Smooth muscle cell of the brain vasculature (primary cell): ENCODE measurements at places on chromosomes 6 and 20.

- DNase-seq, result no peak
Observed at GRCh38 chr6:12716298-12716916, at the start of gene PHACTR1. Gene PHACTR1 (plus strand): TSS chr6:12716767.

DNA sequence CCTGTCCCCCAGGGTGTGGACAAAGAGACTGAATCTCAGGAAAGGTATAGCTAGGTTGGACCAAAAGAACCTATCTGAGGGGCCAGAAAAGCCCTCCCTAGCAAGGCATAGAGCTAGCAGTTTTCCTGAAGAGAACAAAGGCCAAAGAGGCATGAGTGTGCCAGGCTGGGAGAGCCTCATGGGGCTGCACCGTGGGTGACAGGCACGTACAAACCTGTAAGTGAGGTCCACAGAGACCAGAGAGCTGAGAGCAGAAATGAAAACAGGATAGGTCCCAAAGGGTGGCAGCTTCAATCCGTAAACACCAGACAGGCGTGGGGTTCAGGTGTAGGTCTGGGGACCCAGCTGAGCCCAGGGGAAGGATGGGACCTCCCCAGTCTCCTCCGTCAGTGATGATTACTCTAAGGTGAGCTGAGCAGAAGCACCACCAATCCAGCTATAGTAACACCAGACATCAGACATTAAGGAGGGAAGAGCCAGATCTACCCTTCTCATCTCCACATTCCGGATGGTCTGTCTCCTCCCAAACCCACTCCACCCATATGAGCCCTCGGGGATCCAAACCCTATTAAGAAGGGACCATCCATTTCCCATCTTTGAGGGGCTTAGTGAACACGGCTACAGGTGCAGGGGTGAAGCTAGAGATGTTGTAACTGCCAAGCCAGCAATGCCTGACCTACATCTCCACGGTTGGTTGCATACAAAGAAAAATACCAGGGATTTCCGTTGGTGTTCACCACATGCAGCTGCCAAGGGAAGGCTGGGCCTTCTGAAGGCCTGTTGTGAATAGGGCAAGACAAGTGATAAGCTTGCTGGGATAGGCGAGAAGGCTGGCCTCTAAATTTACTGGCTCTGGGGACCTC is 38.3 kb downstream of the BCL2L1 start:
- no peak for DNase-seq

DNA sequence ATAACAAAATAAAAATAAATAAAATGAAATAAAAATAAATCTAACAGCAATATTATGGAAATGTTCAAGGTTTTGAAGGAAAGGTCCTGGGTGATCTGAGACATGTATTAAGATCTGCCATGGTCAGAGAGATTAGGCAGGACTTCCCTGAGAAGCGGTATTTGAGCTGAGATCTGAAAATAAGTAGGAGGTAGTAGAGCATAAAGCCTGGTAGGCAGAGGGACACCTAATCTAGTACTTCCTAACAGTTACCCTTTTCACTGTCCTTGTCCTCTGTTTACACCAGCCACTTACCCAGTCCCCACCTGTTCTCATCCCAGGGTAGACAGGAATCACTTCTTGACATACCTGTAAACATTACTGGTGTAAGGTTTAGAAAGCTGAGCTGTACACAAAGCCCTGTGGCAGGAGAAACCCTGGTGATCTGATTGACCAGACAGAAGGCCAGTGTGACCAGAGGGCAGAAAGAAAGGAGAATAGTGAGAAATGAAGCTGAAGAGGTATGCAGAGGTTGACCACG is 8.3 kb upstream of the ZNF318 start:
- no peak for DNase-seq

DNA sequence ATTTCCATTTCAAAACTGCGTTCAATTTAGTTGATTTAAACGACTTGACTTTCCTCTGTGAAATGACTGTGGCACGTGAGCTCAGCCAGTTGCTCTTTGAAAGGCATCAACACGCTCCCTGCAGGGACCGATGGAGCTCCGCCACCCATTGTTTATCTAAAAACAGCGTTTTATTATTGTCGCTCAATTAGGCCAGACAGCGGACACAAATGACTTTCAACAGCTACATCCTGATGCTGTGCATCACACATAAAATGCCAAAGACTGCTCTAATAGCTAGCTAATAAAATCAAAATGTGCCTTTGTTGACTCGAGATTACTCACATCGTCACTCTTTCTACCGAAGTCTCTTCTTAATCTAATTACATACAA is 332.5 kb downstream of the CD83 start:
- no peak for DNase-seq

DNA sequence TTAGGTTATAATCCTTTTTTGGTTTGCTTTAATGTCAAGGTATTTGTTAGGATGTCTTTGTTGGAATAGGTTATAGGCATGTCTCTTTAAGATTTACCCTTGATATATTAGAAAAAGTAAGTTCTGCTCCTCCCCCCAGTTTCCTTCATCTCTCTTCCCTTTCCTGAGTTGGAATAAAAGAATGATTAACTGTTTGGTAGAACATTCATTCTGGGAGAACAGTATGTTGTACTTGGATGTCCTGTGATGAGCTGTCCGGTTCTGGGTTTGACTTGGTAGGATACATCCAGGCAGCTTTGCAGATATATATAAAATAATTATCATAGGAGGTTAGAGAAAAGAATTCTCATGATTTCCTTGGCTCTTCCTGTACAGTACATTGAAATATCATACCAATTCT is 199.6 kb upstream of the RREB1 start:
- DNase-seq, result no peak

GRCh38 chr6:124753562-124754105 is 208.6 kb upstream of the RNF217 start:
- no peak for DNase-seq

DNA sequence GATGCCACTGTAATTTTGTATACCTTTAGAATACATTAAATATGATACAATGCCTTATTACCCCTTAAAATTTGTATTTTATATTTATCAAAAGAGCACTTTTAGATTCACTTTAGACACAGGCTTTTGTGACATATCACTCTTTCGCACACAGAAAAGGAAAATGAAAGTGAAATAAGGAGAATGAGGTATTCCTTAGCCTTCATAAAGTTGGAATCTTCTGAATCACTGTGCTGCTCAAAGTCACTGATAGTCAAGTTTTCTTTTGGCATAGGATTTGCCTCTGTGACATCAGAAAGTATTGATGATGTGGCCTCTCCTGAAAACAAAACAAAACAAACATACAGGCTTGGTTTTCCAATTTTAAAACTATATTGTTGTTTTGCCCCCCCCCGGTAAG is 1097.1 kb downstream of the KIF16B start:
- no peak for DNase-seq

DNA sequence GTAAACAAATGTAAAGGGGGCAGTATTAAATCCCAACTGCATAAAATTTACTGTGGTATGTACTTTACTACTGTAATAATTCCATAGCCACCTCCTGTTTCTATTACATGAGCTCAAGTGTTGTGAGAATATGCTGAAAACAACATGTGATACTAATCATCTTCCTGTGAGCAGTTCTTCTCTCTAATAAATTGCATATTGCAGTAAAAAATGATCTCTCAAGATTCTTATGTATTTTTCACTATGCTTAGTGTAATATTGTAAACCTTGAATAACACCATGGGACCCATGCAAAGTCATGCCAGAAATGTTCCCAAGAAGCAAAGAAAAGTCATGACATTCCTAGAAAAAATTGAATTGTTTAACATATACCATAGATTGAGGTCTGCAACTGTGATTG is 133.0 kb upstream of the ATXN1 start:
- no peak for DNase-seq

DNA sequence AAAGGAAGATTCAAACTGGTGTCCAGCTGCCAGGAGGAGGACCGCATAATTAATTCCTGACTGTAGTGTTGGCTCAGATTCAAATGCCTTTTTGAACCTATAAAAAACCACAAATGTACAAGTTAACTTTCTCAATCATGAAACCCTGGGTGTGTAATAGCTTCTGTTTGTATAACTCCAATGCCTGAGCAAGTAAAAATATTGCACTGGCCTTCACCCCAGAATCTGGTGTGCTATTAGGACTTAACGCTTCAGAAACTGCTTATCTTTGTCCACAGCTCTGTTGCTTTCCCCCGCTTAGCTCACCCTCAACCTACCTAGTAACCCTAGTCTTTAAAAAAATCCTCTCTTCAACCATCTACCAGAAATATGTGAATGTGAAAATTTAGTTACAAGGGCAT is 119.1 kb upstream of the MAP7 start:
- DNase-seq, result peak; percentile 50

DNA sequence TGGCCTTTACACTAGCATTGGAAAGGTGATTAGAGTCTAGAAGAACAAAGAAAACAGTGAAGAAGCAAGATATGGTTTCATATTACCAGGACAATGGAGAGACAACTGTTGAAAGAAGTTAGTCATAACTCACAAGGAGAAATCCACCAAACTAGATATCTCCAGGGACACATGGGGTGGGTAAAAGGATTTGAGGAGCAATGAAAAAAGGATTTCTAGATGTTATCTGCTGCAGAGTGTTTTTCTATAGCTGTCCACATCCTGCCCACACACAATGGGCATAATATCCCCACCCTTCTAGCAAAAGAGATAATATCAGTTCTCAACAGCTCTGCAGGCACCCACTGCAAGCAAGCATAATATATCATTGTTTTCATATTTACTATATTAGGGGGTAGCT is 303.1 kb downstream of the HAO1 start:
- peak; percentile 7 for DNase-seq

DNA sequence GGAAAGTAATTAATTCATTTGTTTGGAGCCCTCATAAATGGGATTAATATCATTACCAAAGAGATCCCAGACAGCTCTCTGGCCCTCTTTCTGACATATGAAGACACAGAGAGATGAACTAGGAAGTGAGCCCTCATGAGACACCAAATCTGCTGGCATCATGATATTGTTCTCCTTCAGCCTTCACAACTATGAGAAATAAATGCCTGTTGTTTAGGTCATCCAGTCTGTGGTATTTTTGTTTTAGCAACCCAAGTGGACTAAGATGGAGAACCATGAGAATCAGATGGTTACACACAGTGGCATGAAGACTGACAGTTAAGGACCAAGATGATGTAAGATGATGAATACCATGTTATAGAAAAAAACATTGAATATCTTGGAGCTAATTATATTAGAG is 16.9 kb upstream of the HBS1L start:
- no peak for DNase-seq

DNA sequence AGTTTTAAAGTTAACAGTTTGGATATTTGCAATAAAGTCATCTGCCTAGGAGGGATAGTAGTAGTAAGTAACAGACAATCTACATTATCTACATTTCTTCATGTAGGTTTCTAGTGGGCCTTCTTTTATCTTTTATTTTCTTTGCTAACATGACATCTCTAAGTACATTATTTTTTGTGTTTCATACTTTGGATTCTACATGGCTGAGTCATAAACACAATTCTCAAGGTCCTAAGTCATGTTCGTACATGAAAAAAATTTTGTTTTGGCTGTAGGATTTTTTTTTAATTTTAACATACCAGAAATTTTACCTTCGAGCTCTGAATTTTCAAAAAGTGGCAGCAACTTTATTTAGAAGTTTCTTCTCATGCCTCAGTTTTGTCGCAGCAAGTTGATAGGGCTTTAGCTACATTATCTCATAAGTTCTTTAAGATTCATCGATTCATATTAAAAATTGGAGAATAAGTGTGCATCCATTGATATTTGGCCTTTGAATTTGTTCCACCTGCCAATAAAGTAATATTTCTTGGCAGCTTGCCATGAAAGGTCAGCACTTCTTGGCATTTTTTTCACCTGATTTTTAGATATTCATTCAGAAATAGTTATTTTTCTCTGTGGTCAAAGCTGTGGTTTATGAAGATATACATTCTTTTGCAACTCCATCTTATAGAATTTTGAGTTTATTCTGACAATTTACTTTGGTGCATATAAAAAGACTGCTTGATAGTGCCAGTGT is 146.2 kb downstream of the GRIK2 start:
- no peak for DNase-seq

GRCh38 chr20:47501116-47501481 is 588 bp upstream of the NCOA3 start:
- no peak for DNase-seq

GRCh38 chr6:115221198-115221597 is 839.5 kb downstream of the FRK start:
- DNase-seq, result no peak

GRCh38 chr6:113363866-113364265 is 493.3 kb upstream of the MARCKS start:
- DNase-seq, result no peak

- DNase-seq, result no peak
Observed at GRCh38 chr20:38870733-38871559, 55.3 kb upstream of the FAM83D start.

GRCh38 chr6:111952821-111953540 is 79.7 kb upstream of the FYN start:
- DNase-seq, result no peak

DNA sequence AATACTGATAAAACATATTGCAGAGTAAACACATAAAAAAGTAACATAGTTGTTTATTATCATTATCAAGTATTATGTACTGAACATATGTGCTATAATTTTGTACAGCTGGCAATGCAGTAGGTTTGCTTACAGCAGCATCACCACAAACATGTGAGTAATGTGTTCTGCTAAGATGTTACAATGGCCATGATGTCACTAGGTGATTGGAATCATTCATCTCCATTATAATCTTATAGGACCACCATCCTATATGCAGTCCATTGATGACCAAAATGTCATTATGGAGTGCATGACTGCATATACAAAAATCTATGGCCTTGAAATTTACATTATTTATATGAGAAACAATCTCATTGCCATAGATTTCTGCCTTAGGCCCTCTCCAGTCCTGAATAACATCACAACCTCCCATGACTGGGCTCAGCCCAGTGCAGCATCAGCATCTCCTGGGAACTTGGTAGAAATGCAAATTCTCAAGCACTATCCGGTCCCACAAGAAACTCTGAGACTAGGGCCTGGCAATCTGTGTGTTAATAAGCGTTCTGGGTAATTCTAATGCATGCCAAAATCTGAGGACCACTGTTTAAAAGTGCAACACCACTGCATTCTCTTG is 352.0 kb upstream of the MARCKS start:
- no peak for DNase-seq

- no peak for DNase-seq
Observed at GRCh38 chr20:45336530-45337366, 11.5 kb downstream of the SDC4 start.

GRCh38 chr6:64789476-64789875 is 917.5 kb downstream of the EYS start:
- DNase-seq, result no peak

DNA sequence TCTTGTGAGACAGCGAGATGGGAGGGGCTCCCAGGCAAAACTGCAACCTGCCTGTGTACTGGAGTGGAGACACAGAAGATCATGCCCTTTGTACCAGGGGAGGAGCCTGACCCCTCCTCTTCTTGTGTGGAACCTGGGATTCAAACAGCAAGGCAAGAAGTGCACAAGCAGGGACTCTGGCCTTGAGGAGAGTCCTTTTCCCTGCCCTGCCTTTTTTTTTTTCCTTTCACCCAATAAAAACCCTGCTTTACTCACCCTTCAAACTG is 251.8 kb upstream of the OPRM1 start:
- DNase-seq, result no peak

DNA sequence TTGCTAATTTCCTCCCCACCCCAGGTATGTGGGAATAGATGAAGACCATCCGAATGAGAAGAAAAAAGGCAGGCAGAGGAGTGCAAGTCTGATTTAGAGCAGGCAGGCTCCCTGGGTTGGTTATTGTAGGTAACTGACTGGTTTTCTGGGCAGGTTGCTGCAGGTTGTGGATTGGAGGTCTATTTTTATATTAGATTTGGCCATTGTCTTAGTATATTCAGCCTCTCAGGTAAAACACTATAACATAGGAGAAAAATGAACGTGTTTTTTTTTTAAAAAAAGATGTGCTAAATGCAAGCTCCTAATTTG is 492 bp upstream of the TBC1D7 start:
- no peak for DNase-seq

- DNase-seq, result no peak
Observed at GRCh38 chr6:157879034-157879872, 56.2 kb downstream of the SNX9 start.
